Activated CD4-positive, alpha-beta T cell treated with anti-CD3 and anti-CD28 coated beads, Interleukin-2, amount 50 U/mL, for 4 hours (primary cell): ENCODE measurements at places on chromosomes 4 and X.

DNA sequence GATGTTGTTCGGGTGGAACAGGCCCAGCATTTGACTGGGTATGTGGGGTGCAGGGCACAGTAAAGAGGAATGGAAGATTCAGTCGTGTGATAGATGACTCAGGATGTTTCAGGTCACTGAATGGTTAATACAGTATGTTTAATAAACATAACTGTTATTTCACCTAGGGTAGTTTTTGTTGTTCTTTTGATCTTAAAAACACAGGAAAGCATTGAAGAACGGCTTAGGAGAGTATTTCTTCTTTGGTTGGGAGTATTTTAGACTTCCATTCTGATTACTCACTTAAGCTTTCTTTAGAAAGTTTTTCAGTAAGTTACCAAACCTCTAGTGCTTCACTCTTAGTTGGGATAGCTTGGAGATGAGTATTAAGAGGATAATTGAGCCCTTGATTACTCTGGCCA, 62.3 kb downstream of the STAG2 start:
- no peak for DNase-seq

- no peak for DNase-seq
Measured at GRCh38 chrX:39827951-39828350, 269.8 kb downstream of the BCOR start.

GRCh38 chr4:168071304-168071703, 21.0 kb upstream of the ANXA10 start:
- no peak for DNase-seq

DNA sequence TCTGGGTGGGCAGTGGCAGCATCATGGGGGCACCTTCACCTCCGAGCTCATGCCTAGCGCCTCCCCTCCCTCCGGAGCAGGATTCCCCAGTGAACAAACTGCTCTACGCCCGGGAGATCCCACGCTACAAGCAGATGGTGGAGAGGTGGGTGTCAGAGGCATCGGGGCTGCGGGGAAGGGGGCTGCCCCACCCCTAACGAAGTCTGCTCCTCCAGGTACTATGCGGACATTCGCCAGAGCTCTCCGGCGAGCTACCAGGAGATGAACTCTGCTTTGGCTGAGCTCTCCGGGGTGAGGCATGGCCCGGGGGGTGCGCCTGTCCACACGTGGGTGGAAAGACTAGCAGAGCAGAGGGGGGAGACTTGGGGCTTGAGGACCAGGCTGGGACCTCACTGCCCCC, 2.7 kb upstream of the SRPK3 start:
- no peak for DNase-seq

DNA sequence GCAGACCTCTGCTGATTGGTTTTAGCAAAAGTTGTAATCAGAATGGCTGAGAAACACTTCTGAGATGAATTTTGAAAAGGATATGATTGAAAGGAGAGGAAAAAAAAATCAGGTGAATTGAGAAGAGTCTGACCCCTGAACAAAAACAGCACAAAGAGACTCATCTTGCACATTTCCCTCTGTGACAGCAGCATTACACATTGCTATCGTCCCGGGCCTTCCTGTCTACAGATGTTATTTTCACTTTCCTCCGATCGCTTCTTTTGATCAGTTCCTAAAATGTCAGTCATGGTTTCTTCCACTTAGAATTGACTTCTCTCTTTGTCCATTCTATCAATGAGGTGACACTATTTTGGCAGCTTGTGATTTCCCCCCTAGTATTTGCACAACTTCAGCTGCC, 262.6 kb downstream of the GPC3 start:
- no peak for DNase-seq

- DNase-seq, result peak; percentile 67
Measured at GRCh38 chrX:129769467-129770154, 10.1 kb upstream of the SASH3 start.

DNA sequence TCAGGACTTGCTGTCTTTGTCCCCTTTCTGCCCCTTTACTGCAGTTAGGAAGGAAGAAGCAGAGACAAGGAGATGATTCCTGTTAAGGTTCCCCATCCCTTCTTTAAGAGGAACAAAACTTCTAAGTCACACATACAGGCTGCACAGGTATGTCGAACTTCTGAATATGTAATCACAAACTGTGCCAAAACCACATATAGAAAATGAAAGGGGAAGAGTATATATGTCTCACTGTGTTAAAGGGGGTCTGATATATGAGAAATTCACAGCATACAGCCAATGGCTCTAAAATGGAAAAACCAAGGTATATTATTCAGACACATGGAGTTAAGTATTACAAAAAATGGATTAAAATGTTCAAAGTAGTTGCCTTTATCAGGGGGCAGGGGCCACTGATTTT, 11.7 kb downstream of the CFAP97 start:
- no peak for DNase-seq

- DNase-seq, result no peak
Measured at GRCh38 chrX:103847174-103847870, 15.3 kb upstream of the RAB9B start.

GRCh38 chr4:48687313-48688051, 92.6 kb downstream of the FRYL start:
- no peak for DNase-seq

DNA sequence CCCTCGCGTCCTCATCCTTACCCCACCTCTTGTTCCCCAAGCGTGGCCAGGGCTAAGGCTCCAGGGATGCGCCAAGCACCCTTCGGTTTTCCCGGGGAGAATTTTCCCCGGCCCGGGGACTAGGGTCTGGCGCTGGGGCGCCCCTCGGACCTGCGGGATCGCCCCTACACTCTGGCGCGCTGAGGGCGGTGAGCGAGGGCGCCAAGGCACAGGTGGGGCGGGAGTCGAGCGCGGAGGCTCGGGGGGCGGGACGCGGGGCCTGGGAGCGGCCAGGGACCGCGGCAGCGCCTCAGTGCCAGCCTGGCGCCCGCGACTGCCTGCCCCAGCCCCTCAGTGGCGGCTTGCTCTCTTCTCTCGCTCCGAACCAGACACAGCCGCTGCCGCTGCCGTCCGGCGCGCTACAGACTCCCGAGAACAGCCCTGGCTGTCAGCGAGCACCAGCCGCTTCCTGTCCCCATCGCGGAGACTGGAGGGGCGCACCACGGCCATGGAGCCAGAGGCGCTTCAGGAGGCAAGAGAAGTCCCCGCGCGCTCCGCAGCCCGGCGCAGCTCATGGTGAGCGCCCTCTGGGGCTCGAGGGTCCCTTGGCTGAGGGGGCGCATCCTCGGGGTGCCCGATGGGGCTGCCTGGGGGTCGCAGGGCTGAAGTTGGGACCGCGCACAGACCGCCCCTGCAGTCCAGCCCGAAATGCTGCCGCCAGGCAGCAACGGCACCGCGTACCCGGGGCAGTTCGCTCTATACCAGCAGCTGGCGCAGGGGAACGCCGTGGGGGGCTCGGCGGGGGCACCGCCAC, at the start of gene DRD5:
TSS of gene DRD5 (plus strand) at position 292 of the 793 bp plus-strand sequence. CDS start at position 688, 396 bp downstream.
- no peak for DNase-seq

- no peak for DNase-seq
Measured at GRCh38 chr4:125392694-125393093, 77.9 kb downstream of the FAT4 start.

- no peak for DNase-seq
Measured at GRCh38 chr4:110586131-110586850, 36.6 kb downstream of the PITX2 start.

DNA sequence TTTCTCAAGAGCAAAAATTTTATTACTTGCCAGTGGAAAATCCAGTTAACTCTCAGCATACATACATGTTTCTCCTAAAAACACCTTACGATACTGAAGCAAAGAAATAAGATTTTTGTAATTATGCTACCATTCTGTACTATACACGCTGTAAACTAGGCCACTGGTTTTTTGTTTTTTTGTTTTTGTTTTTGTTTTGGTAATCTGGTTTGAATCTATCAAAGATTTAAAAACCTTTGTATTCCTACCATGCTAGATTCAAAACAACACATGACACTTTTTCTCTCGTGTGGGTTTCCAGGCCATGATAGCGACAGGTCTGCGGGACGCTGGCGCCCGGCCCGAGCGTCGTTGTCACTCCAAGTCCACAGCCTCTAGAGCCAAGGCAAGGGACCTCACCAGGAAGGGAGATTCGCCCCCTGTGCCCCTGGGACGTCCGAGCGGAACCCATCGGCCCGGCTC, 723 bp downstream of the TMEM192 start:
- DNase-seq, result no peak

DNA sequence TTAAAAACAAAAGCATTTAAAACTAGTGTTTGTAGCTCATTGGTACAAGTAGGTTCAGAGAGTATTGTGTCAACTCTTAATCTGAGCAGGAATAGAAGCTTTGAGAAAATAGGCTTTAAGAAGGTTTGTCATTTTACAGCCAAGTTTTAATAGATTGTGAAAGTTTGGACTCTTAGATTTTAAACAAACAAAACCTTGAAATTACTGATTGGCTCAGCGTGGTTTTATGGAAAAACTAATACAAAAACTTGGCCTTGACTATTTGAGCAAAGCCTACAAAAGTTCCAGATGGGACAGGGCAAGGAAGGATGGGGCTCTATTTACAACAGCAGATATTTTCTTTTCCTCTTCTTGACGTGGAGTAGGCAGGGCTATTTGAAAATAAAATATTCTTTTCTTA, 16.5 kb downstream of the ZFX start:
- no peak for DNase-seq

DNA sequence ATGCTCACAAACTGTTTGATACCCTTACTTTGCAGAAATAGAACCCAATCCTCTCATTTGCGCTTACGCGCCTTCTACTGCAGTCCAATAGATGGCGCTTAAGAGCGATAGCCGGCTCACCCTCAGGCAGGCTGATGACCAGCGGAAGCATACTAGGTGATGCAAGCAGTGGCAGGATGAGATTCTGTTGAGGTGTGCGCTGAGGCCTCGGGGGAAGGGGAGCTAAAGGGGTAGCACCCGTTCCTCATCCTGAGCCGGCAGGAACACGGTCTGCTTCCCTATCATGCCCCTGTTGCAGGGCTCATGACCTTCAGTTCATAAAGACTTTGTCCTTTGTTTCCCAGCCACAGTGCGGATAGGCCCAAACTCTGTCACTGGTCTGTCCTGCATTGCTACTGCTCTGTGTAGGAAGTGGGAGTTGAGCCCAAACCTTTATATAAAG, 628.9 kb downstream of the TLL1 start:
- no peak for DNase-seq

- no peak for DNase-seq
Measured at GRCh38 chr4:84279678-84280077, 219.4 kb downstream of the NKX6-1 start.
